HS-27A (cell line): ENCODE measurements at places on chromosomes 13 and 19.

GRCh38 chr13:28641600-28641926, 17.4 kb upstream of the POMP start:
- no peak for DNase-seq

DNA sequence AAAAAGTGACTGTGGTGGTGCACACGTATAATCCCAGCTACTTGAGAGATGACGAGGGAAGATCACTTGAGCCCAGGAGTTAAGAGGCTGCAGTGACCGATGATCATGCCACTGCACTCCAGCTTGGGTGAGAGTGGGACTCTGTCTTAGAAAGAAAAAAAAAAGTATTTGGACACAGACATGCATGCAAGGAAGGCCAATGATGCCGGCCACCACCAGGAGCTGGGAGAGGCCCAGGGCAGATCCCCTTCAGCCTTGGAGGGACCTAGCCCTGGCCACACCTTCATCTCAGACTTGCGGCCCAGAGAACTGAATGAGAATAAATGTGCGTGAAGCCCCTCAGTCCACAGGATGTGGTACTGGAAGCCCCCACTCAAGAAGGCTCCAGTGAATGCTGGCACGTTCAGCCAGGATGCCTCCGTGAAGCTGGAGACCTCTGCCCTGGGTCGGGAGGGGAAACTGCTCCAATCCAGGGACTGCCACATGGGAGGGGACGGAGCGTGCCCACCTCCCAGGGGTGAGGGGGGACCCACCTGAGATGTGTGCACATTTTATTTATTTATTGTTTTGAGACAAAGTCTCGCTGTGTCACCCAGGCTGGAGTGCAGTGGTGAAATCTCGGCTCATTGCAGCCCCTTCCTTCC, 14.6 kb downstream of the TNFAIP8L1 start:
- no peak for DNase-seq

DNA sequence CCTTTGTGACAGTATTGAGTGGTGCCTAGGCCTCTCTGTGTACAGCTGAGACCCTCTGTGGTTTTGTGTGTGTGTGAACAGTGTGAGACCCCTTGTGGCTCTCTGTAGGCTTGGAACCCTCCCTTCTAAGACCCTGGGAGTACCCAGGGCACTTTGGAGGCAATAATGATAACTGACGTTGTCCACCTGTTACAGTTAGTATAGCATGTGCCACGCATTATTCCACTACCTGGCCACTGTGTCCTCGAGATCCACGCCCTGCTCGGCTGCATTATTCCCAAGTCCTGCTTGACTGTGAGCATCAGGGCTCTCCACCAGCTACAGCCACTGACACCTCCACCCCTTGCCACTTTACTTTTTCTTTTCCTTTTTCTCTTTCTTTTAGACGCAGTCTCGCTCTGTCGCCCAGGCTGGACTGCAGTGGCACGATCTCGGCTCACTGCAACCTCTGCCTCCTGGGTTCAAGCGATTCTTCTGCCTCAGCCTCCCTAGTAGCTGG, 2.0 kb downstream of the GRAMD1A start:
- DNase-seq, result no peak

- no peak for DNase-seq
Observed at GRCh38 chr19:48206397-48207093, 36.1 kb downstream of the ZSWIM9 start.

GRCh38 chr13:44147233-44147632, 226.4 kb upstream of the SERP2 start:
- DNase-seq, result no peak

GRCh38 chr13:81986308-81986707, 1645.4 kb upstream of the SPRY2 start:
- no peak for DNase-seq

GRCh38 chr13:37618554-37618953, 20.0 kb upstream of the POSTN start:
- DNase-seq, result peak; percentile 45

DNA sequence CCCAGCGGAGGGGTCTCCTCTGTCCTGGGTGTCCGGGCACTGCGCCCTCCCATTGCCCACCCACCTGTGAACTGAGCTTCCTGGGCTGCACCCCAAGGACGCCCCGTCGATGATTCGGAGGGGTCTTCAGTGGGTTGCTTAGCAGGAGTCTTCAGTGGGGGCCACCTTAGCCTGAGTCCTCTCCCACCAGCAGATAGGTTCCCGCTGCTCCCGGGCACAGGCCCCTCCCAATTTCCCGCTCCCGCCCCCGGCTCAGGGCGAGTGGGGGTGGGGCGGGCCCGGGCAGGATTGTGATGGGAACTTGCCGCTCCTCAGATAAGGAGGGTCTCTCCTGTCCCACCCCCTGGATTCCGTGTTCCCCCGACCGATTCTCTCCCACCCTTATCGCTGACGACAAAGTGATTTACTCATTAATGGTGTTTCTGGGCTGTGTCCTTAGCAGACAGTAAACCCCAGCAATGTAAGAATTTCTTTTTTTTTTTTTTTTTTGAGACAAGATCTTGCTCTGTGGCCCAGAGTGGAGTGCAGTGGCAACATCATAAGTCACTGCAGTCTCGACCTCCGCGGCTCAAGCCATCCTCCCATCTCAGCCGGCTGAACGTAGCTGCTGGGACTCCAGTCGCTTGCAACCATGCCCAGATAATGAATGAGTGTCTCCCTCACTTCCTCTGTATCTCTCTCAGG, 655 bp upstream of the S1PR5 start:
- no peak for DNase-seq

DNA sequence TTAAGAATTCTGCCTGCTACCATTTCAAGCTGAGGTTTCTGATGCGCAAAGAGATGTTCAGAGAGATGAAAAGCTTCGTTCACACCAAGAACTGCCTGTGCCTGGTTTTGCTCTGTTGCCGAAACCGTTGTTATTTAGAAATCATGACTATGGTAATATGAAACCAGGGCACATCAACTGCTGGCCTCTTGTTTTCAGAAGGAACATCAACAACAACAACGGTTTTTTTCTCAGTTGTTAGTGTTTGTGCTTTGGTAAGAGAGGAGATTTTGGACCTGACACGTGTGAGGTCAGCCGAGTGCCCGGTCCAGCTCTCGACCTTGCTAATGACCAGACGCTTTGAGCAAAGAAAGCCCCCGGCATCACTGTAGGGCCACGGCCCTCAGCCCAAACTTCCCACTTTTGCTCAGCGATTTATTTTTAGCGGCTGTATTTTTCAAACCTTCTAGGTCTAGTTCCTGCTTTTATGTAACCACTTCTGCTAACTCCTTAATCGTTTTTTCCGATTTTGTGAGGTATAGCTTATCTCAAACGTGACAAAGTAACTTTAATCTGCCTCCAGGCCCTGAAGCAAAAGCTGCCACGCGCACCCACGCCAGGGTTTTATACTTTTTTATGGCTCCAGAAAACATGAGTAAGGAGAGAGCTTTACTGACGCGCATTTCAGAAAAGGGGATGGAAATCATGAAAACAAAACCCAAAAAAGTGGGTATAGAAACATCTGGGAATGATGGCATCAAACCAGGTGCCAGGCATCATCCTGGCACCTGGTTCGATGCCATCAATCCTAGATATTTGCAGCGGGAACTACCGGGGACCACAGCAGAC, 42.0 kb downstream of the KLF2 start:
- DNase-seq, result no peak

GRCh38 chr19:37127999-37128820, 44.3 kb downstream of the ZNF585A start:
- no peak for DNase-seq
